ENCODE measurements at places on chromosomes 2 and 18.

DNA sequence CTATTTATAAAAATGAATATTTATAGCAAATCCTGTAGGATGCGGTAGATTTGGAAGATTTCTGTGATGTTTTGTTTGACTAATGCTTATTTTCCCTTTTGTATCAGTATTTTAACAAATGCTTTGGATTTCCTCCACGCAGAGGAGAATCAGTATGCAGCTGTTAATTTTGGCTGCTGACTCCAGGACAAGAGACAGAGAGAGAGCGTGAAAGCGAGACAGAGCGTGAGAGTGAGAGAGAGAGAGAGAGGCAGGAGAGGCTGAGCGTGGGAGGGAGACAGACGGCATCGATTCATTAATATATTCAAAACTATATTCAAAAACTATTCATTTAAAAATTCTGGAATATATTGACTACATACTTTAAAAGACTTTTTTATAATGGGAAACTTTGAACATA lies 62.5 kb downstream of the RRM2 start:
- no peak for DNase-seq

- DNase-seq: no peak
These were observed 527.6 kb upstream of the ID2 start for GRCh38 chr2:8154270-8154669.

DNA sequence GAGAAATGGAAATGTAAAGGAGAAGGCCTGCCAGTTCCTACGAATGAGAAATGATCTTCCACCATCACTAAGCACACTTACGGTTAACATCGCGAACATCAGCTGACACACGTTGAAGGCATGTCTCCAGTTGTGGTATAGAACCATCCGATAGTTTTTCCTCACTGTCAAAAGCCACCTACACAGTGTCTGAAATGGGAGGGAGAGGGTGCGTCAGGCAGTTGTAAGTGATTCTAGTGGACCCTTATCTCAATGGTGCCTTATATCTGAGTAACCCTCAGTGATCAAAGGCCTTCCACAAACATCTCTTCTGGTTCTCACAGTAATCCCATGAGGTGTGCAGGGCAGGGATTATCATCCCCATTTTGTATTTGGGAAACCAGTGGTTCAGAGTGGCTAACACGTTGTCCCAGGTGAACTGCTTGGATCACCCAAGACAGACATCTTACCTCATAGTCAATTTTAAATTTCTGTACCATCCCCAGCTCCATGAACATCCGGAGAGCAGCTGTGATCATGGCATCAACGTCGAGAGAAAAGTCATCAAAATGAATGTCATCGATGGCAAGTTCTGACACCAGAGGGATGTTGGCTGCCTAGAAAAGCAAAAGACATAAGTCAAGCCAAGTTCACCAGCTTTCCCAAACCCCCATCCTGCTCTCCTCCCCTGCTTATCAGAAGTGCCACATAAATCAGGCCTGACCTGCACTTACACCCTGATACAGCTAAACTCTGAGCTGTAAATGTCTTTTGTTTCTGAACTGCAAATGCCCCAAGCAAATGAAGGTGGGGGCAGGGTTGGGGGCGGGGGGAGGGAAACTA lies 335.2 kb downstream of the AGPS start:
- no peak for DNase-seq

DNA sequence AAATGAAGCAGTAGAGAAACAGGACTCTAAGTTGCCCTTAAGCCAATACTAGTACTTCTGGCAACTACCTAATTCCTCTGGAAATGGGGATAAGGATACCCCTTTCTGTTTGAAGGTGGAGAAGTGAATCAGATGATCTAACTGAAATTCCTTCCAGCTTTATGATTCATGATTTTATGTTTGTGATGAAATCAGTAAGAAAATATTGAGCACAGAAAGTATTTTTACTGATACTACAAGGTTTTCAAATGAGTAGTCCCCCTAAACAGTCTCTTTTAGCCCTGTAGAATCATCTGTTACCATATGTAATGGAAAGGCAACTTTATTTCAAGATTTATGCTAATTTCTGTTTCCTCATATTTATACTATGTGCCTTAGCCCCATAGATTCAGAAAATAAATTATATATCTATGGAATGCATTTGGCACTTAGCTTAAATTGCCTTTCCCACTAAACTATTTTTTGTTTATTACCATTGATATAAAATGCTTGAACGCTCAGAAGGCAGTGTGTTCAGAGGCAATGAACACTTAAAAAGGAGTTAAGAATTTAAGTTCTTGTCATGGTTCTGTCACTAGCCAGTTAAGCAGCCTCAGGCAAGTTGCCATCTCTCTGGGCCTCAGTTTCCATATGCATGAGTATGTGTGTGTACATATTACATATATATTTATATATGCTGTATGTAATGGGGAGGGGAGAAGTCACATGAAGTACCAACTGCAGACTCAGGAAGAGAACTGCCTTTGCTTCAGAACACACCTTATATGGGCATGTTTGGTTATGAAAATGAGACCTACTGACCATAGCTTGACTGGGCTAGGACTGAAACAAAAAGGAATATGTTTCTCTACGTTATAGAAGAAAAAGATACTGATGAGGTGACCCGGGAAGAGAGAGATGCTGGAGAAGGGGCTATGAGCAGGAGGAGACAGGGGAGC lies 97.7 kb downstream of the CDC42EP3 start:
- DNase-seq: no peak

DNA sequence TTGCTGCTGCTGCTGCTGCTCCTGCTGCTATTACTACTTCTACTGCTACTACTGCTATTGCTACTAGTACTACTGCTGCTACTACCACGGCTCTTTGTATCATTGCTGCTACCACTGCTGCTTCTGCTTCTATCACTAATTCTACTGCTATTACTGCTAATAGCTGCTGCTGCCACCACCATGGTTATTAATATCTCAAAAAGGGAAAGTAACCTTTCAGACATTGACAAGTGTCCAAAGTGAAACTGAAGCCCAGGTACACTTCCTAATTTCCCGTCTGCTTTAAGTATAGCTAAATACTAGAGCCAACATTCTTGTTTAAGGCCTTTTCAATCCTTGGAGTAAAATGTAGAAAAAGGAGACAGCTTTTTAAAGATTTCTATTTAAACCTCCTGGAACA lies 45.4 kb upstream of the EHBP1 start:
- no peak for DNase-seq

DNA sequence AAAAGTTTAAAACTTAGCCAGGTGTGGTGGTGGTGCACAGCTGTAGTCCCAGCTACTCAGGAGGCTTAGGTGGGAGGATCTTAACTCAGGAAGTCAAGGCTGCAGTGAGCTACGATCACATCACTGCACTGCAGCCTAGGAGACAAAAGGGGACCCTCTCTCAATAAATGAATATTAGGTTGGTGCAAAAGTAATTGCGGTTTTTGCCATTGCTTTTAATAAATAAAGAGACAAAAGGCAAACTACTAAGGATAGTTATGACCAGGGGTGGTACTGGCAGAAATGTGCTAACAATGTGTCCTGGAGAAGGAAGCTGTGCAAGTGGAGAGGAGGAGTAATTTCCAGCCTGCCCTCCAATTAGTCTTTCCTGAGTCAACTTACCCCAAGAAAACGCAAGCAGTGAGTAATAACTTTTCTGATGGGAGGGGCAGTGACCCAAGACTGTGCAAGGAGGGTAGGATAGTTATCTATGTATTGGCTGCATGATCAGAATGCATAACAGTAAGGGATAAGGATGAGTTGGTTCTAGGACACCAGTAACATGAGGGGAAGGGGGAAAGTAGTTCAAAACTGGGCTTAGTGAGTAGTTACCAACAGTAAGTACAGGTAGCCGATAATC lies 1.5 kb downstream of the EXOC6B start:
- no peak for DNase-seq

DNA sequence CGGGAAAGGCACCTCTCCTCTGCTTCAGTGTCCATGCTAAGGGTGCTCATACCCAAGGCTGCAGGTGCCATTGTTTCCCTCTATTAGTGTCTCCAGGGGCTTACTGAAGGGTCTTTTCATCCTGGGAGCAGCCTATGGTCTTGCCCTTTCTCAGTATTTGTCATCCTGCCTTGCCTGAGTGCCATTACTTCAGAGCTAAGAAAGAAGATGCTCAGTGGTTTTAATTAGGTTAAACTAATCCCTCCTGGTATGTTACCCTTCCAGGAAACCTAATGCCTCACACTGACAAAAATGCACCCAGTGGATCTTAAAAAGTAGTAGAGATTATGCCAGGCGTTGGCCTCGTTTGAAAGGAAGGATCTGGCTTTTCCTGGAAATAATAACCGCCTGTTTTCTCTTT lies 151.4 kb downstream of the LRRTM1 start:
- DNase-seq: no peak

DNA sequence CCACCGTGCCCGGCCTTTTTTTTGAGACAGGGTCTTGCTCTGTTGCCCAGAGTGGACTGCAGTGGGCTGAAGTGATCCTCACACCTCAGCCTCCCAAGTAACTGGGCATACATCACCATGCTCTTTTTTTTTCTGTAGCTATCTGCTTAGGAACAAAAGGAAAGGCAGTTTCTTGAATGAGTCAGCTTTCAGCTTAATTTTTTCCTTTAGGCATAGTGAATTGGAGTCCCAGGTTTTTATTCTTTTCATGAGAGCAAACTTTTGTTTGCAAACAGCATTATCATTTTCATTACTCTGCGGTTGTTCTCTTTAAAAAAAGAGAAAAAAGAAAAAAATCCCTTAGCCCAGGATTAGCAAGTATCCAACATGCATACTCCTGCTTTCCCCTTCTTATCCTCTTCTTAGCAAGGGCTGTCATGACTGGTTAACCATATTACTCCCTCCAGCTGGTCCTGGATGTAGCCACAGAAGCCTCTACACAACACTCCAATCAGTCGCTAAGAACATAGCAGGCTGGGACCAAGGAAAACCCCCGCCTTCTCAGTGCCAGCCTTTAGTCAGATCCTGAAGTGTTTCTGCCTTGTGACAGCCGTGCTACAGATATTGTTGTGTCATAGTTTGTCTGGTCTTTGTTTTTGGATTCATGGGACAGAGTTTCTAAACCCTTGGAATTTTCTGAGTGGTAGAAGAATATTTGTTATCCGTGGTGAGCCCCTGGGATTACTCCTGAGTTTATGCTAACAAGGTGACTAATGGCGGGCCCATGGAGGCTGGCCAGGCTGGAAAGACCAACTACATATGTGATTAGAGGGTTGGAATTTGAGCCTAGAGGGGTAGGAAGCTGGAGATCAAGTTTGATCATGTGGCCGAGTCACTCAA lies 23.3 kb upstream of the ST3GAL5 start:
- DNase-seq: no peak

DNA sequence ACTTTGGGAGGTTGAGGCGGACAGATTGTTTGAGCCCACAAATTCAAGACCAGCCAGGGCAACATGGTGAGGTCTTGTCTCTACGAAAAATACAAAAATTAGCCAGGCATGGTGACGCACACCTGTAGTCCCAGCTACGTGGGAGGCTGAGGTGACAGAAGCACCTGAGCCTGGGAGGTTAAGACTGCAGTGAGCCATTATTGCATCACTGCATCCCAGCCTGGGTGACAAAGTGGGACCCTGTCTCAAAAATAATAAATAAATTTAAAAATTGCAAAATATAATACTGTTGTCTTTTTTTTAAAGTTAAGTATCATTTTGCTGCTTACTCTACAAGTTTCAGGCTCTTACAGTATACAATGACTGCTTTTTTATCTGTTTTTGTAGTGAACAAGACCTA lies 4.0 kb upstream of the ANKRD12 start:
- no peak for DNase-seq

DNA sequence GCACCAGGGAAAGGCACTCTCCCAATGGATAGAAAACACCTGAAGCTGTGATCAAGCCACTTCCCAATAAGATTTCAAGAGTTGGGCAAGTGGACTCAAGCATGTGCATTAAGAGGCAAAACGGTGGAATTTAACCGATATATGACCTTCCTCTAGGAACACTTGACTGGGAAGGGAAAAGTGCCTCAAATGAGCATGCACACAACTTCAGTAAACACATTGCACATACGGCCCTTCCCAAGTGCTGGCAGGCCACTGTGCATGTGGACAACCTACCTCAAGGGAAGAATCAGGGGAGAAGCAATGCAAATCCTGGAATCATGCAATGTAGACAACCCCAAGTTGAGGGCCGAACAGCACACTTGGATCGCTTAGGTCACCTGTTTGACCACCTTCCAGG lies 23.9 kb upstream of the SH3RF3 start:
- DNase-seq: no peak

- DNase-seq: no peak
These were observed 561.4 kb upstream of the ID2 start for GRCh38 chr2:8120506-8120860.

DNA sequence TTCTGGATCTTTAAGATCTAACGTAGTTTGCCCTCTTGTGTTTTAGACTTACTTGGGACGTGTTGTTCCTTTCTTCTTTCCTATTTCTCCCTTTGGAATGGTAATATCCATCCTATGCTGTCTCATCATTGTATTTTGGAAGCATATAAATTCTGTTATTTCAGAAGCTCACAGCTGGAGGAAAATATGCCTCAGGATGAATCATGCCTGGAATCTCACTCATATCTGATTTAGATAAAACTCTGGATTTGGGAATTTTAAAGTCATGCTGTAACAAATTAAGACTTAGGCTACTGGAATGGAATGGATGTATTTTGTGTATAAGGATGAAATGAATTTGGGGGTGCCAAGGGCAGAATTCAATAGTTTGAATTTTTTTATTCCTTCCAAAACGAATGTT lies 245.2 kb upstream of the GULP1 start:
- no peak for DNase-seq

DNA sequence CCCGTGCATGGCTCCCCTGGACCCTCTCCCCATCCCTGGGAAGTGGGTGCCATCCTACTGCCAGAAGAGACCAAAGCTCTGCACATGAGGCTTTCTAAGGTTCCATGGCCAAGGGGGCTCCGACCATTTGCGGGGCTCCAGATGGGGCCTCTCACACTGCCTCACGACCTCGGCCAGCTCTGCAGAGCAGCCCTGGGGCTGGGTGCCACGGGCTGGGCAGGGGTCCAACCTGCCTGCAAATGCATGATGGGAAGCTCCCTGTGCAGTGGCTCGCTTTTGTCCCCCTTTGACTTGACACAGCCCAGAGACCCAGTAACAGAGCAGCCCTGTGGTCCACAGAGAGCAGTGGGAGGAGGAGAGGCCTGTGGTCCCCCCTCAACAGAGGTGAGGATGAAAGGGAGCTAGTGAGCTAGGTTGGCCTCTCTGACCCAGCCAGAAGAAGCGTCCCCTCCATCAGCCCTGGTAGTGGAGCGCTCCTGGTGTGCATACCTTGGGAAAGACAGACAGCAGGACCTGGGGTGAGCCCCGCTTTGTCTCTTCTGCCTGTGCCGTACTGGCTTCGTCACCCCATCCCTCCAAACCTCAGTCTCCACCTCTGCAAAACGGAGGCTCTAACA lies 174.1 kb downstream of the DDX1 start:
- DNase-seq: no peak

DNA sequence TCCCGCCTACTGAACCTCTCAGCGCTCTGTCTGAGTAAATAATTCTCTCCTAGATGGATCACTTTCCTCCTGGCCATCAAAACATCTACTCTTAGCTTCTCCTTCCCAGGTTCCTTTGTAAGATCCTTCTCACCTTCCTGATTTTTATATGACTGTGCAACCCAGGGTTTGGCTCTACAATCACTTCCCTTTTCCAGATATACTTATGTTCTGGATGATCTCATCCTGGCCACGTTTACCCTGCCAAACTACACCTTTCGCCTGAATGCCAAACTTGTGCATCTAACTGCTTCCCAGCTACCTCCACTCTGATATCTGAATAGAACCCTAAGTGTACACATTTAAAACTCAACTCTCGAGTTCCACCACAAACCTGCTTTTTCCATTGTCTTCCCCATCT lies 290.5 kb upstream of the REV1 start:
- DNase-seq: no peak

GRCh38 chr2:16716024-16716423 lies 50.4 kb upstream of the CYRIA start:
- no peak for DNase-seq

- DNase-seq: no peak
These were observed 388.9 kb downstream of the ZEB2 start for GRCh38 chr2:144131042-144131441.

All from activated naive CD4-positive, alpha-beta T cell treated with anti-CD3 and anti-CD28 coated beads, Interleukin-2, amount 50 U/mL, for 72 hours (primary cell).